CD4-positive, alpha-beta T cell treated with Interleukin-12 subunit alpha and Interleukin-12 subunit beta, for 1 hour (primary cell): ENCODE measurements at places on chromosomes 6 and 20.

DNA sequence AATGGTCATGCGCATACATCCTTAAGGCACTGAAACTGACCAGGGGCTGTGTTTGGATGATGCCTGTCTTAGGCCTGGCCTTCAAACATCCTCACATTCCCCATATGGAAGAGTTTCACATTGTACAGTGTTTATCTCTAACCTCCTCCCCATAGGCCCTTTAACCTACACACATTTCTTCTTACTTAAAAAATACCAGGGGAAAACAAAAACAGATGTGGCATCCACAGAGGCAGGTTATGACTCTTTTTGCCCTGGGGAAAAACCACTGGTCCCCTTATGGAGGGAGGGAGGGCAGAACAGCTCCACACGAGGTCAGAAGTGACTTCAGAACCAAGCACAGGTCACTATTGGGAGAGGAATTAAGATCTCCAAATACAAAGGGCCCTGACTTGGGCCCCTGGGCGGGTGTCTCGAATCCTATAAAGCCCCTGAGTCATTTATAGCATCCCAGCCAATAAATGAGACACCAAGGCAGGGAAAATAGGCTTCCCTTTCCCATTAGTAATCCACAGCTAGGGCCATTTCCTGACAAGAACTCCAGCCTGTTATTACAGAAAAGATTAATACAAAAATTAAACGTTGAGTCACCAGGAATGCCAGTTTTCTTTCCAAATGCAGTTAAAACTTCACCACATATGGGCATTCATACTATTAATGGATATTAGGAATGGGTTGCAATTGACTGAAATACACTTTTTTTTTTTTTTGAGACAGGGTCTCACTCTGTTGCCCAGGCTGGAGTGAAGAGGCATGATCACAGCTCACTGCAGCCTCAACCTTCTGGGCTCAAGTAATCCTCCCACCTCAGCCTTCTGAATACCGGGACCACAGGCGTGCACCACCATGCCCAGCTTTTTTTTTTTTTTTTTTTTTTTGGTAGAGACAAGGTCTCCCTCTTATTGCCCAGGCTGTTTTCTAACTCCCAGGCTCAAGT, 107.2 kb downstream of the ATP9A start:
- DNase-seq, result no peak

- peak; percentile 27 for DNase-seq
Observed at GRCh38 chr6:34531580-34532201, 24.4 kb downstream of the SPDEF start.

- DNase-seq, result no peak
Observed at GRCh38 chr6:106281661-106282060, 43.9 kb downstream of the ATG5 start.

DNA sequence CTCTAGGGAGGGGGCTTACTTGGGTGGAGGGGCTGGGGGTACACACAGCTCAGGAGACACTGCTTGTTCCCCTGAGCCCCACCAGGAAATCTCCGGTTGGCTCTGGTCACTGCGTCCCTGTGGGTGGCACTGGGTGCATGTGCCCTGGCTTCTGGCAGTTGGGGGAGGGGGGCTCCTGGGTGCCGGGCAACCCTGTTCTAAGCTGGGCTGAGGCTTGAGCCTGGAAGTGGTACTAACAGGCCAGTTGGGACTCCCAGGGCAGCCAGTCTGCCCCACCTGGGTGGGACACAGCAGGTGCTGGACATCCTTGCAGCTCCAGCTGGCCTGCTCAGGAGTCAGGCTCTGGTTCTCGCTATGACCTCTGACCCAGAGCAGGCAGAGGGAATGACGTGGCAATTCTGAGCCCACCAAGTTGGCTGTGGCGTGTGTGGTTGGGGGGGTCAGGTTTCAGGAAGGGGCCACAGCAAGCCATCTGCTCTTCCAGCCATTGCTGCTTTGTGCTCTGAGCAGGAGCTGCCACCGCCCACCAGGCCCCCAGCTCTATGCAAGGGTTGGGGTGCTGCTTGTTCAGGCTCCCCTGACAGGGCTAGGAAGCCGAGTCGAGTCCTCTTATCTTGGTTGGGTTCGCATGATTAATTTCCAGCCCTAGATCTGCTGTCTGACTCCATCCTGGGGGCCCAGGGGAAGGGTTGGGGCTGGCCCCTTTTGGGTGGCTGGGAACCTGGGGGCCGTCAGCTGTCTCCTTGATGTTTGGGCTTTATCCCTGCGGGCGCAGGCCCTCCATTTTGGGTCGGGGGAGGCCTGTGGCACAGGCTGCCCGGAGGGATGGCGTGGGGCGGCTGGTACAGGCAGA, 590 bp downstream of the C20orf204 start:
- DNase-seq, result no peak

GRCh38 chr20:31788578-31788977, 30.6 kb upstream of the MYLK2 start:
- DNase-seq, result no peak

DNA sequence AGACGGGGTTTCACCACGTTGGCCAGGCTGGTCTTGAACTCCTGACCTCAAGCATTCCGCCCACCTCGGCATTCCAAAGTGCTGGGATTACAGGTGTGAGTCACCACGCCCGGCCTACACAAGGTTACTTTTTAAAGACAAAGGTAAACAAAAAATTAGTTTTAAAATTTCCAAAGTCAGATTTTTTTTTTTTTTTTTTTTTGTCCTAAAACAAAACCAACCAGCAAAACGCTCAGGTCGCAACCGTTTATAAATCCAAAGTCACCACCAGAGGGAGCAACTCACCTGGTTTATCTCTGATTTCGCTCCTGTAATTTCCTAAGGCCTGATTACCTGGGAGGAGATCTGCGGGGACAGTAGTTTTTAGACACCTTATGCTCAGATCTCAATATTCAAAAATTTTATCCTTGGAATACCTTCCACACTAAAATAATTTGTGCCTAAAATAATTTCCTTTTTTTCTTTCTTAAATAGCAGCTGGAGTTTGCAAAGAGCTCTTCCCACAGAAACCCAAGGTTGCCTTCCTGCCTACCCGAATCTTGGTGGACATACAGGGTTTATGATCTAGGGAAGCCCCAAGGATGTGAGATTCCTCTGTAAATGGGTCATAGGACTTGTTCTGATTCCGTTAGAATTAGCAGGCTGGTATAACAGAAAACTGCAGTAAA, 19.8 kb upstream of the TREM1 start:
- DNase-seq, result peak; percentile 60

DNA sequence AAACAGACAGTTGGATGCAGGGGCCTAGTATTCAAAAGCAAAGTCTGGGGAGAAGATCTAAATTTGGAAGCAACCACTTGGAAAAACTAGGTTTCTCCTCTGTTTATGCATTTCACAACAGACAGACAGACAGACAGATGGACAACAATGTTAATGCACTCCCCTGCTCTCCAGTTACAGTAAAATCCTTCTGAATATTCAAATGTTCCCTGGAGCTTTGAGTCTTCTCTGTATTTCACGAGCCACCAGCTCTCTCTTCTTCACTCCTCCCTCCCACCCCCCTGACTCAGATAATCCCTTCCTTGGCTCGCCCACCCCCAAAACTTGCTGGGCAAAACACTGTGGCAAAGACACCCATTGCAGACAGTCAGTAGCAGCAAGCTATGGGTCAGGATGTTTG, 129.3 kb upstream of the TOP1 start:
- DNase-seq, result no peak

GRCh38 chr6:99514089-99514488, 1.1 kb downstream of the USP45 start:
- DNase-seq, result no peak

DNA sequence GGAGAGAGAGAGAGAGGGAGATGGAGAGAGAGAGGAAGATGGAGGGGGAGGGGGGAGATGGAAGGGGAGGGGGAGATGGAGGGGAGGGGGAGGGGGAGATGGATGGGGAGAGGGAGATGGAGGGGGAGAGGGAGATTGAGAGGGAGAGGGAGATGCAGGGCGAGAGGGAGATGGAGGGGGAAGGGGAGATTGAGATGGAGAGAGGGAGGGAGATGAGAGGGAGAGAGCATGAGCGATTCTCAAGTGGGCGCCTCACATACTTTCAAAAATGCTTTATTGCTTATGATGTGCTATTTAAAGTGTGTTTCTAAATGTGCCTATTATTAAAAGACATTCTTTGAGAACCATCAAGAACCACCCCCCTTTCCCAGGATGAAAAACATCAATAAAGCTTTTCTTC, 43.7 kb upstream of the DACT2 start:
- no peak for DNase-seq

- no peak for DNase-seq
Observed at GRCh38 chr20:63094767-63095499, 88.2 kb upstream of the BHLHE23 start.

- no peak for DNase-seq
Observed at GRCh38 chr6:37496951-37497885, 2.5 kb downstream of the CCDC167 start.

GRCh38 chr6:16466800-16467553, 228.6 kb downstream of the GMPR start:
- DNase-seq, result no peak
